COR-L47 (cell line): ENCODE measurements at places on chromosomes 3 and 15.

DNA sequence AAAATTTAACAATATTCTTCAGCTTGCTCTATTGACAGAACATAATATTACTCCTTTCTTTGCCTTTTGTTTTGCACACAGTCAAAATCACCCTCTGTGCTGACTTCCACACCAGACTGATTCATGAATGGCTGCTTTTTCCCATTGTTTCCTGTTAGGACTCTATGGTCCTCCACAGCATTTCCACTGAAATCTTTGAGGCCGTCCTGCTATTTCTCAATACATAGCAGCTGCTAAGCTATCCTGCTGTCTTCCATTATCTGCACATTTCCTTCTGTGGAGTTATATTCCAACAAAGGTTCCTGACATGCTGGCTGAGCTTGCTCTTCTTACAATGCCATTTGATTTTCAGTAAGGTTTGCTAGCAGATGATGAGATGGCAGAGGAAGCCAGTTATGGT, 153.3 kb downstream of the EPHA3 start:
- DNase-seq: no peak

- no peak for DNase-seq
Observed at GRCh38 chr3:82796765-82797164, 1035.3 kb upstream of the GBE1 start.

DNA sequence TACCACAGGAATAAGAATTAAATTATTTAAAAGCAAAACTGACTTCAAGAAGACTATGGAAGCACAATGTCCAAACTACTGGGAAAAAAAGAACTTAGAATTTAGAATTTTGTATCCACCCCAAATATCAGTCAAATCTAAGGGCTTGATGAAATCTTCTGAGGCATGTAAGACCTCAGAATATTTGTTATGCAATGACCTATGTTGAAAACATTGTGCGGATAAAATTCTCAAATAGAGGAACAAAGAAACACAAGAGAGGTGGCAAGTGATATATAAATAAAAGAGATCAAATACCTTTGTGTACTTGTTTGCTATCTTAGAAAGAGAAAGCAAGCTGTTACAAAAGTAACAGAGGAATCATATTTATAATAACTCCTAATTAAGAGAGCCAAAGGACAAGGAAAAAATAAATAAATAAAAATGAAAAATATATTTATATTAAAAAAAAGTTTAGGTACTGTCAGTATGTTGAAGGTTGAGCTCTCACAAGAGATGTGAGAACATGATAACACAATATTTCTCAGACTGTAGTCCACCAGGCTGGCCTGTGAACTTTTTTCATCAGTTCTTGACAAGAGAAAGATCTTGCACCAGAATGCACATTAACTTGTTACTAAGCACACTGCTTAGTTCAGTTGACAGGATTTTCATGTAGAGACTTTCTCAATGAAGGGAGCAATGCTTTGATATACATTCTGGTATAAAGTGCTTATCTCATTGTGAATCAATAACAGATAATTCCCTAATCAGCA, 50.0 kb downstream of the CPA3 start:
- DNase-seq: no peak

- no peak for DNase-seq
Observed at GRCh38 chr3:68287101-68287500, 632.7 kb upstream of the SUCLG2 start.

DNA sequence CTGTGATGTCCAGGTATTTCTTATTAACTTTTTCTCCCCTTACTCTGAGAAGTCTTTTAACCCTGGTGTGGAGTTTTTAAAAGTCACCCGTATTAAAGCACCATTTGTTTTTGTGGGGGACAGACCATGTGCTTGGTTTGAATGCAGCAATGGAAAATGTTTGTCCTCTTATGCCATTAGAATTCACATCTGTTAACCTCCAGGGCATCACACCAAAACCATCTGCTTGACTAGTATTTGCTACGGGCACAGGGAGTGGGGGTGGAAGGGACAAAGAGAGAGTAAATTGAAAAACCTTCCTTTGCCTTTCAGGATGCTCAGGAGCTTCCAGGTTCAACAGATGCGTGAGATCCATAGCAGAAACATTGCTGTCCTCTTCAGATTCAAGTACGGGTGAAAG, 61.4 kb upstream of the GOLGA8B start:
- no peak for DNase-seq

- DNase-seq: no peak
Observed at GRCh38 chr3:72604328-72604727, 243.9 kb downstream of the SHQ1 start.
